ENCODE measurements at places on chromosomes 11 and 22. TPM values are rescaled to one million over a fixed set of nuclear protein-coding genes. Genes with fewer than 3 reads are reported as not detected.

Gene RTN4R
- total RNA-seq = 0.65 TPM

Gene LRRC56
- total RNA-seq = 0.60 TPM

Gene CYB5R2
- under 0.01 TPM for total RNA-seq

Gene FDXACB1
- total RNA-seq = 1.1 TPM

Gene TBX1
- 74.2 TPM for total RNA-seq

Gene GRIA4
- total RNA-seq = not detected

Gene C11orf91
- total RNA-seq = not detected

Gene TMEM25
- 23.4 TPM for total RNA-seq

Gene CXCR5
- total RNA-seq = not detected

Gene ANO5
- total RNA-seq = 0.22 TPM

Gene IL18
- total RNA-seq = not detected

Gene OR6A2
- under 0.01 TPM for total RNA-seq

Gene SCGB1C1
- not detected for total RNA-seq

Gene P2RX6
- total RNA-seq = not detected

Gene LRP4
- 0.40 TPM for total RNA-seq

Gene OVCH2
- not detected for total RNA-seq

Gene SCN2B
- total RNA-seq = not detected

Gene SCO2
- total RNA-seq = 1.3 TPM

Gene BAIAP2L2
- under 0.01 TPM for total RNA-seq

Gene VSIG10L2
- not detected for total RNA-seq

Gene APOBEC3B
- 1.3 TPM for total RNA-seq

Gene JRKL
- total RNA-seq = 6.0 TPM

Measured in lung microvascular endothelial cell (primary cell).